ENCODE measurements at places on chromosomes 4 and X.
A peak's percentile ranks its signal among the peaks of the same experiment; 100 is the strongest.

- H3K27ac ChIP-seq: peak overlapping the region; percentile 57
- H3K4me3 ChIP-seq: no peak overlapping the region
- H3K27me3 ChIP-seq: no peaks in the 10 kb centered on the region
- H3K4me1 ChIP-seq: peaks cover 57% of the 10 kb centered on the region
- no peak for DNase-seq
Observed at GRCh38 chrX:71623714-71624113, 5.4 kb upstream of the CXCR3 start.

GRCh38 chrX:125262836-125263235, 56.8 kb upstream of the TEX13C start:
- H3K27me3 ChIP-seq: no peaks in the 10 kb centered on the region
- no peaks in the 10 kb centered on the region for H3K4me1 ChIP-seq
- no peak overlapping the region for H3K27ac ChIP-seq
- no peaks in the 10 kb centered on the region for H3K36me3 ChIP-seq
- DNase-seq: no peak

DNA sequence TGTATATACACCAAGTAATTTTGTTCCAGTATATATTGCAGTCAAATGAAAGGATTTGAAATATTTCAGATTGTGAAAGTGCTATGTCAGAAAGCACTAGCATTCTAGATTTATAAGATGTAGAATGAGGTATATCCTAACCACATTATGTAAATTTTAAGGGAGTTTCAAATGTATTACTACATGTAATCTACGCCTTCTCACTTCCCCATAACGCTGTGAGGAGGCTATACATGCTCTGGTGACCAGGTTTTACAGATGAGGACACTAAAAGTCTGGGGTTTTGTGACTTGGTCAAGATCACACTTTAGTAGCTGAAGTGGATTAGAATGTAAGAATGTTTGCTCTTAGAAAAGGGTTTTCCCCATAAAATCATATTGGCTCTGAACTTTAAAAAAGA, 8.1 kb downstream of the ENPEP start:
- DNase-seq: no peak
- no peaks in the 10 kb centered on the region for H3K4me1 ChIP-seq
- no peaks in the 10 kb centered on the region for H3K27me3 ChIP-seq
- no peak overlapping the region for H3K4me3 ChIP-seq

DNA sequence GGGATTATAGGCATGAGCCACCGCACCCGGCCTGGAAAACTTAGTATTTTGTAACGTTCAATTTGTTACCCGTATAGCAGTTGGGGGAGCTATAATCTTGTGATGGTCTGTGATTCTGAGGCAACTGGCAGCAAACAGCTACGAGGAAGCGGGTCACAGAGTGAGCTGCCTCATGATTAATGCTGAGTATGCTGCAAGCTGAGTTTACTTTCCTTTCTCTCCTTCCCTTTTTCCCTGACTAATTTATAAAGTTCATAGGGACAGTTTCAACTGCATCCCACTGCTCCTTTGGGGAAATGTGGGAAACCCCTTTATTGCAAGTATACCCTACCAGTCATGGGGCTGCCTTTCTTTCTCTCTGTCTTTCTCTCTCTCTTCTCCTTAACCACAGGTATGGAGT, 17.7 kb upstream of the ELOVL6 start:
- DNase-seq: no peak
- no peak overlapping the region for H3K27ac ChIP-seq
- no peaks in the 10 kb centered on the region for H3K27me3 ChIP-seq
- no peaks in the 10 kb centered on the region for H3K36me3 ChIP-seq

GRCh38 chr4:141645611-141646340, 9.4 kb downstream of the IL15 start:
- DNase-seq: no peak
- H3K27ac ChIP-seq: no peak overlapping the region
- no peaks in the 10 kb centered on the region for H3K36me3 ChIP-seq
- H3K4me1 ChIP-seq: no peaks in the 10 kb centered on the region

DNA sequence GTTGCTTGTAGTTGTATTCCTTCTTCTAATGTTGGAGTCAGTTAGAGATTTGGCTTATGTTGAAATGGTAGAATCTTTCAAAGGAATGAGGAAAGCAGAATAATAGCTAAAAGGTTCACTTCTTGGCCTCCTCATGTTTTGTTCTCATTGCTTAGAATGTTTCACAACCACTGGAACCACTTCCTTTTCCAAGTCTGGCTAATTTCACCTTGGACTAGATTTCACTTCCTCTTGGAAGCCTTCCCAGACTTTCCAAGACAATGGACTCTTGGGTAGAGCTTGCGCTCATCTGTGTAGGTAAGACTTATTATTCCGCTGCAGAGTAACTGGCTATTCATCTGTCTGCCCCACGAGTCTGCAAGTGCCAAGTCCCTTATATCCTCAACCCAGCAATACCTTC, 8.3 kb downstream of the SPATA18 start:
- H3K4me3 ChIP-seq: no peak overlapping the region

- H3K27ac ChIP-seq: no peak overlapping the region
- no peak overlapping the region for H3K4me3 ChIP-seq
- H3K4me1 ChIP-seq: no peaks in the 10 kb centered on the region
- DNase-seq: no peak
- H3K36me3 ChIP-seq: no peaks in the 10 kb centered on the region
Observed at GRCh38 chr4:159272273-159273140, 169.6 kb downstream of the RAPGEF2 start.

DNA sequence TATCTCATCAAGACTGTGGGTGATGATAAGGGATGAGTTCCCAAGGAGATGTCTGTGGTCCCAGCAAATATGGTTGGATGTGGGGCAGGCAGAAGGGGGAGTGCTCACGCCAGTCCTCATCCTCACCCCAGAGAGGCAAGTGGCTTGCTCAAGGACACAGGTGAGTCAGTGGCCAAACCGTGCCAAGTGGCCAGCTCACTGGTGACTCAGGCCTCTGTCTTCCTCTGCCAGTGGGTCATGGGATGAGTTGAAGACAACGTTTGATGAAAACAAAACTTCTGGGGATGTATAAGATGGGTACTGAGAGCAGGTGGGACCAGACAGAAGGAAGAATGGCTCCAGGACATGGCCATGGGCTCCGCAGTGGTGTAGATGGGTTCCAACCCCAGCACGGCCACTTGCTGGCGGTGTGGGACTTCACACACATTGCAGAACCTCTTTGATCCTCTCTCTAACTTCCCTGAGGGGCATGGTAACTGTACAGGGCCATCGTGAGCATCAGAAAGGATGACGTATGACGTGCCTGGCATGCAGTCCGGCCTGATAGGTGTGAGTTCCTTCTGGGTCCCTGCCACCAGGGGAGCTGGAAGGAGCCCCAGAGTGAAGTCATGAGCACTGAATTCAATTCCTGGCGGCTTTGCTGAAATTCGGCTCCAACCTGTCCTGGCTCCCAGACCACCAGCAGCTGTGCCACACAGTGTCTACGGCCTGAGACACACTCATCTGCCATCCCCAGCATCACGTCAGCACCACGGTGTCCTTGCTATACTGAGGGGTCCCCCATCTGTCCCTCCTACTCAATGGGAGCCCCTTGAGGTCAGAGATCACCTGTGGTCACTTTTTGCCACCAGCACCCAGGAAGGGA, 41.3 kb upstream of the GPR78 start:
- no peaks in the 10 kb centered on the region for H3K36me3 ChIP-seq
- H3K4me1 ChIP-seq: no peaks in the 10 kb centered on the region
- no peak overlapping the region for H3K27ac ChIP-seq
- H3K27me3 ChIP-seq: no peaks in the 10 kb centered on the region

DNA sequence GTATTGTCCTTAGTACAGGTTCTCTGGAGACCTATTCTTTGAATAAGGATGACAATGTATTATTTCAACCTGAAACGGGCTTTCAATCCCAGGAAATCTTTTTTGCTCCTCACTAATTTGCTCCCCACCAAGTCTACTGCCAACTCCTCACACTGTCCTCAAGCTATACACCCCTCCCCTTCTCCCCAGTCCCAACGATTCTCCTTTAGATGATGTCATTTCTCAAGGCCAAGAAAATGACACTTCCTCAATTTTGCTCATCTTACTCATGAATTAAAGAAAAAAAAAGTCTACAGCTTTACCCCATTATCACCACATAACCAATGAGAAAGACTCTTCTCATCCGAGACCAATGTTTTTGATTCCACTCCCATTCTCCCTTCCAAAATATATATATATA, 20.6 kb downstream of the AP1S2 start:
- no peaks in the 10 kb centered on the region for H3K27me3 ChIP-seq
- no peak overlapping the region for H3K4me3 ChIP-seq
- H3K27ac ChIP-seq: no peak overlapping the region
- no peak for DNase-seq
- H3K4me1 ChIP-seq: no peaks in the 10 kb centered on the region
- H3K36me3 ChIP-seq: no peaks in the 10 kb centered on the region

GRCh38 chr4:38860788-38861424, 4.3 kb upstream of the TLR6 start:
- no peaks in the 10 kb centered on the region for H3K27me3 ChIP-seq
- no peak overlapping the region for H3K27ac ChIP-seq
- H3K36me3 ChIP-seq: no peaks in the 10 kb centered on the region
- peaks cover 17% of the 10 kb centered on the region for H3K4me1 ChIP-seq
